ENCODE measurements at places on chromosomes 13 and 19.

- no peak for DNase-seq
Measured at GRCh38 chr19:15268928-15269253, 36.6 kb upstream of the EPHX3 start.

DNA sequence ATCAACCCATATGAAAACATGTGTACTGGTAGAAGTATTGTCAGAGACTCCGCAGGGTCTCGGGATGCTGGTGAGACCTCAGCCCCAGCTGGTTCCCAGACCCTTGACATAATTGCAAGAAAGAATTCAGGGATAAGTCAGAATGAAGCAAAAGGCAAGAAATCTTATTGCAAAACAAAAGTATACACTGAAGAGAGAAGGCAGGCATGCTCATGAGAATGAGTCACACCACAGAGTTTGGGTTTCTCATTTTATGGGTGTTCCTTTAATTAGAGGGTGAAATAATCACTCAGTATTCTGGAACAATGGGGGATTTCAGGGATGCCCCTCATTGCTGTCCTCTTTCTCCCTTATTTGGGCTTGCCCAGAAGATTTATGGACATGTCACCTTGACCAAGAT lies 1423.8 kb upstream of the MIR17HG start:
- no peak for DNase-seq

GRCh38 chr19:18943465-18943864 lies 2.4 kb upstream of the HOMER3 start:
- no peak for DNase-seq

DNA sequence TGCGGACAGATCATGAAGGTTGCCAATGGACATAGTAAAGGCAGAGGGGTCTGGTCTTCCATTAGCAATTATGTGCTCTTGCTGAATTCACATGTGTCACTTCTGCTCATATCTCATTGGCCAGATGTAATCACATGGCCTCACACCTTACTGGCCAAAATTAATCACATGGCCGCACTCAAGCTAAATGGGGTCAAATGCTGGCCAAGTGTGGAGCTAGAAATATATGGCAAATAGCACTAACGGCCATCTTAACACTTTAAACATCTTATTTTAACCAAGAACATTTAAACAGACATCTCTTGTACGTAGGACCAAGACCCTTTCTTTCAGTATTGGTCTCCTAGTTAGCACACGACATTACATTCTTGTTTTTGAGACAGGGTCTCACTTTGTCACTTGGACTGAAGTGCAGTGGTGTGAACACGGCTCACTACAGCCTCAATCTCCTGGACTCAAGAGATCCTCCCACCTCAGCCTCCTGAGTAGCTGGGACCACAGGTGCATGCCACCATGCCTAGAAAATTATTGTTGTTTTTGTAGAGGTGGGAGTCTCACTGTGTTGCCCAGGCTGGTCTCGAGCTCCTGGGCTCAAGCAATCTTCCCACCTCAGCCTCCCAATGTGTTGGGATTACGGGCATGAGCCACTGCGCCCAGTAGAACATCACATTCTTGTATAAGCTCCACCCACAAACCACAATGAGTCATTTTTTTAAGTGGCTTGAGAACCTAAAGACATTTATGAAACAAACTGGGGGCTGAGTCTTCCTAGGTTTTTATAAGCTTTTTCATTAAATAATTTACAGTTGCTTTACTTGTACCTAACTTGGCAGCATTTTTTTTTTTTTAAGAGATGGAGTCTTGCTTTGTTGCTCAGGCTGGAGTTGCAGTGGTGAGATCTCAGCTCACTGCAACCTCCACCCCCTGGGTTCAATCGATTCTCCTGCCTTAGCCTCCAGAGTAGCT lies 2.9 kb upstream of the PTOV1 start:
- peak; percentile 50 for DNase-seq

GRCh38 chr13:37302686-37303085 lies 197.2 kb upstream of the CSNK1A1L start:
- DNase-seq = no peak

DNA sequence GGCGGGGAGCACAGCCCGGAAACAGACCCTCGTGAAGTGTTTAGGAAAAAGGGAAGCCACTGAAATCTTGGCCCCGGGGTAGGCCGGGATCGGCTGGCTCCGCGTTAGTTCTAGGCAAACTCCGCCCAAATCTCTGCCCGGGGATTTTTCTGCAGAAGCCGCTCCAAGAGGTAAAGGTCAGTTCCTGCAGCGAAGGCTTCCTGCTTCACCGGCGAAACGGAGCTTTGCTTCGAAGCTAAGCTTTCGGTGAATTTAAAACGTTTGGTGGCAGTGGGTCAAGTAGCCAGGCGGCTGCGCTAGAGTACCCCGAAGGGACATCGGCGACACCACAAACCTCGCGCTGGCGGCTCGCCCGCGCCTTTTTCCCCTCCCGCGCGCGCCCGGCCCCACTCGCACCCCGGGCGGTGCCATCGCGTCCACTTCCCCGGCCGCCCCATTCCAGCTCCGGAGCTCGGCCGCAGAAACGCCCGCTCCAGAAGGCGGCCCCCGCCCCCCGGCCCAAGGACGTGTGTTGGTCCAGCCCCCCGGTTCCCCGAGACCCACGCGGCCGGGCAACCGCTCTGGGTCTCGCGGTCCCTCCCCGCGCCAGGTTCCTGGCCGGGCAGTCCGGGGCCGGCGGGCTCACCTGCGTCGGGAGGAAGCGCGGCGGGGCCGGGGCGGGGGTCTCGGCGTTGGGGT lies 441 bp downstream of the GJB2 start:
- no peak for DNase-seq

DNA sequence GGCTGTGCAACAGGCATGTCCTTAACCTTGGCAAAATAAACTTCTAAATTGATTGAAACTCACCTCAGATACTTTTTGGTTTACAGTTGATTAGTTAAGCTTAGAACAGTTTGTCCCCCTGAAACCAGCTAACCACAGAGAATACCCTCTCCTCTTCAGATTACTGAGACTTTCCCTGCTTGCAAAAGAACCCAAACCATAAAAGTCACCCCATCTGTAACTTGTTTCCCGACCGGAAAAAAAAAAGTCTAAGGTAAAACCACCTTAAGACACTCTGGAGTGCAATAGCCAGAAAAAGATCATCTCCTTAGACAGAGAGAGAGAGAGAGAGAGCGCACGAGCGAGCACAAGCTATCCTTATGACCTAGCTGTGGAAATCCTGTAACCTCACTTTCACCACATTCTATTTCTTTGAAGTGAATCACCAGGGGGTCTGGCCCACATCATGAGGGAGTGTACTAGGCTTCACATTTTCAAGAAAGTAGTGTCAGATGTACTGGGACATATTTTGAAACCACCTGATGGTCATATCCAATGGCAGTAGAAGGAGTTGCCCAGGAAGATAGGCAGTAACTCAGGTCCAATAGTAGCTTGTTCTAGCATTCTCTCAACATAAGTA lies 11.1 kb upstream of the GTF2F2 start:
- no peak for DNase-seq

DNA sequence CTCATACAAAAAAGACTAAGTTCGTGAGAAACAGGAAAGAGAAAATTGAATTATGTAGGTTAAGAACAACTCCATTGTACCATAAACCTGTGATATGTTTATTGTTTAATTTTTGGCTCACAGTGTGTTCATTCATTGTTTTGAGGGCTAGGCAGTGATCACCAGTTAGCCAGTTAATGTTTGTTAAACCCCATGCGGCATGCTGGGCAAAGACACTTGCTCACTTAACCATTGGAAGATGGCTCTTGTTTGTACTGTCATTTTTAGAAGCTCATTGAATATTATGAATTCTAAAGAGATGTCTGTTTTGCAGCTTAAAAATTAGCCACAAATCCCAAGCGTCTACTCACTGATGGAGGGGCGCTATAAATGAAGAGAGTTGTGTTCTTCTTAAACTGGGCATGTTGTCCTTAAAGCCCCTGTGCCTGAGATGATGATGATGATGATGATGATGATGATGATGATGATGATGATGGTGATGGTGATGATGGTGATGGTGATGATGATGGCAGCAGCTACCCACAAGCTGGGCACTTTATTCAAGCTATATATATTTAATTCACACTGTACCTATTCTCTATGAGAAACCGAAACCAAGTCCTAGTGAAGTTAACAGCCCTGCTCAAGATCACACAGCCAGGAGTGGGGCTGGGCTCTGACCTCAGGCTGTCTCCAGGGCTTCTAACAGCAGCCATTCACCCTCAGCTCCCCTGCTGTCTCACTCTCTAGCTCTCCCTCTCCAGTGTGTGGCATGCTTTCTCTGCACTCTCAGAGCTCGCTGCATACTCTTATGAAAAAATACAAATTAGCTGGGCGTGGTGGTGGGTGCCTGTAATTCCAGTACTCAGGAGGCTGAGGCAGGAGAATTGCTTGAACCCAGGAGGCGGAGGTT lies 169.1 kb downstream of the SHISA2 start:
- DNase-seq = no peak

GRCh38 chr19:1104311-1105007 lies 665 bp downstream of the GPX4 start:
- peak; percentile 75 for DNase-seq

DNA sequence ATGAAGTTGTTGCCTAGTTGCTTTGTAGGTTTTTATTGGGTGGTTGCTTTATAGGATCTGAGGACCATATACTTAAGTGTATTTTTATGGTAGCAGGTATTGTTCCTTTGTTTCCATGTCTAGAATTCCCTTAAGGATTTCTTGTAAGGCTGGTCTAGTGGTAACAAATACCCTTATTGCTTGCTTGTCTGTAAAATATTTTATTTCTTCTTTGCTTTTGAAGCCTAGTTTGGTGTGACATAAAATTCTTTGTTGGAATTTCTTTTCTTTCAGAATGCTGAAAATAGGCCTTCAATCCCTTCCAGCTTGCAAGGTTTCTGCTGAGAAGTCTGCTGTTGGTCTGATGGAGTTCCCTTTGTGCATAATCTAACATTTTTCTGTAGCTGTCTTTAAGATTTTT lies 18.1 kb upstream of the ZSCAN5A start:
- DNase-seq = no peak

DNA sequence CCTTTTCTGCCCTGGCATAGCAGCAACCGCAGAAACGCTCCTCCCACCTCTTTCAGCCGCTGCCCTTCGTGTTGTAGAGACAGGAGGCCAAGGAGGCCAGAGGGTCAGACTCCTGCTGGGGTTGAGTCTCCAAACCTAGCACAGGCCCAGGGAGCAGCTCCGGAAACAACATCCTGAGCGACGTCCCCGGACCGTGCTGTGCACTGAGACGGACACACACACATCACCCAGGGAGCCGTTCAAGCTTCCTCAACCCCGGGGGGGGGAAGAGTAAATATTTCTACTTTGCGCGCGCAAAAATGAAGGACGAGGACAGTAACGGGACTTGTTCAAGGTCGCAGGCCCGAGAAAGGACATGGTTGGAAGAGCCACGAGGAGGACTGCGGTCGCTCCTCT lies 657 bp downstream of the ZNF550 start:
- no peak for DNase-seq

DNA sequence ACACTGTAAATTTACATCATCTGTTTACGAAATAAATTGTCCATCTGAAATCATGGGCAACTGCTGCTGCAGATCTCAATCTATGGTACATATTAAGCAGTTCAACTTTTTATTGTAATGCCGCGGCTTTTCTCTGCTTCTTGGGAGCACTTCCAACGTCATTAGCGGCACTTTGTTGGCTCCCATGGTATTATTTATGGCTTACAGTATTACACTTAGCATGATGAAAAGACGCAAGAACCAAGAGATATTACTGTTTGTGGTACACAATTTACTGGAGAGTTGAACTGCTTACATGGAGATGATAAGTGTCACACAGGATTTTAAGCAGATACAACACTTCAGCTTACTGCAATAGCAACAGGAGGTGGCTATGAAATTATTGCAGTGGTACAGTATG lies 442.1 kb downstream of the PCDH20 start:
- DNase-seq = no peak

DNA sequence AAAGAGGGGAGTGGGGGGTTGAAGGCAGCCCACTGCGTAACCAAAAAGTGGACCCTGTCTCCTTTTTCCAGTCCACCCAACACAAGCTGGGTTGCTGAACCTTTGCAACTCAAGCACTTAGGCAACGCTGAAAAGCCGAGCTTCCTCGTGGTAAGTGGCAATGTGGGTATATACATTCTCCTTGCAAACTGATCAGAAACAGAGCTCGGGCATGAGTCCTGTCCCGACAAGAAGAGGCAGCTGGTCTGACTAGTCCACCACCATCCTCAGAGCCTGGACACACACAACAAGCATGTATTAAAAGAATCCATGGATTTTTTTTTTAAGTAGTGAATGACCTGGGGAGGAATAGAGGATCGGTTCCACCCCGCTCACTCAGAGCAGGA lies 240.6 kb upstream of the ZNF507 start:
- DNase-seq = no peak

- DNase-seq = no peak
Measured at GRCh38 chr13:19239114-19239860, 57.7 kb upstream of the TUBA3C start.

GRCh38 chr13:48842316-48842715 lies 133.4 kb upstream of the FNDC3A start:
- no peak for DNase-seq

- peak; percentile 70 for DNase-seq
Measured at GRCh38 chr19:39474139-39474620, 6.5 kb upstream of the TIMM50 start.

- no peak for DNase-seq
Measured at GRCh38 chr19:16888629-16889365, at the start of gene F2RL3. TSS of gene F2RL3 (plus strand) at chr19:16888999. CDS start at chr19:16889190, 191 bp downstream.

DNA sequence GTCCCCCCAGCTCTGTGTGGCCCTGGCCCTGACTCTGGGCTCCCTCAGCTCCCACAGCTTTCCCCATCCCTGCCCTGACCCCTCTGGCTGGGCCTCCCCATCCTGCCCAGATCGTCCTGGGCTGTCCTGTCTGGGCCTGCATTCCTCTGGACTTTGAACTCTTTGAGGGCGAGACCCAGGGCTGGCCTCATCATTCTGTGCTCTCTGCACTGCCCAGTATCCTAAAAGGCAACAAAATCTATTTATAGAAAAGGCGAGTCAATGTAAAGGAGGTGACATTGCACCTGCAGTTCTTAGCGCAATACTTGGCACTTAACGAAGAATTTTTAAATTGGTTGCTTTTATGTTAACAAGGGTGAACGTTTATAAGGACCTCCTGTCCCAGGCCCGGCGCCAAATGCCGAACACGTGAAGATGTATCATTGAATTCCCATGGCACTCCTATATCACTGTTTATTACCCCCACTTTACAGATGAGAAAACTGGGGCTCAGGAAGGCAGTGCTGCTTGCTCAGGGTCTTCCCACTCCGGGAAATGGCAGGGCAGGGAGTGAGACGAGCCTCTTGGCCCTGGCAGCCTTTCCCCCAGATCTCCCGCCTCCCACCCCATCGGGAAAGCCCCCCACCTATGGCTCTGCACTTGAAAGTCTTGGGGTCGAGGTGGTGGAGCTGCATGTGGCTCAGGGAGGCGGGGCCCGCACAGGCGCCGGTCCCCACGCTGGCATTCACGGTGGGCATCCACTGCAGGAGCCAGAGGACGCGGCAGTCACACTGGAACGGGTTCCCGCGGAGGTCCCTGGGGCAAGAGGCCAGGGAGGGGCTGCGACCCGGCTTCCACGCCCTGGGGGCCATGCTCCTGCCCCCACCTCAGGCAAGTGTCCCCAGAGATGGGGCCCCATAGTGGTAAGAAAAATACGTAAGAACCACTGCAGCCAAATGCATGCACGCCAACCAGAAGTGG lies 3.8 kb downstream of the LGI4 start:
- no peak for DNase-seq

- no peak for DNase-seq
Measured at GRCh38 chr19:46902402-46902766, 41.6 kb downstream of the ARHGAP35 start.
